ENCODE measurements at places on chromosomes 1 and 21.
A peak's percentile ranks its signal among the peaks of the same experiment; 100 is the strongest.

DNA sequence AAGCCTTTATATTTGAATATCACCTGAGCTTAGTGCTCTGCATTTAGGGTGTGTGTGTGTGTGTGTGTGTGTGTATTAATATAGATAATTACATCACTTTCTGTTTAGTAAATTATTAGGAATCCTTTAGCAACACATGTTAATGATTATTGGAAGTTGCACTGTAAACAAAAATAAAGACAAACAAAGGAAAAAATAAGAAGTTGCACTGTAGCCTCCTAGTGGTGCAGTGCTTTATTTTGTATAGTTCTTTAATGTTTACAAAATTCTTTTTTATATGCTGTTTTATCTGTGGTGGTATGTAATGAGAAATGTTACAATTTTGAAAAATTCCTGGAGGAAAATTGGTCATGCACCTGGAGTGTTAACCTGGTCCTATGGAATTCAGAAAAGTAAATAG is 69.2 kb downstream of the UBE4B start:
- no peak for DNase-seq

- no peak for DNase-seq
These were observed 20.4 kb downstream of the SERINC2 start for GRCh38 chr1:31433396-31433930.

DNA sequence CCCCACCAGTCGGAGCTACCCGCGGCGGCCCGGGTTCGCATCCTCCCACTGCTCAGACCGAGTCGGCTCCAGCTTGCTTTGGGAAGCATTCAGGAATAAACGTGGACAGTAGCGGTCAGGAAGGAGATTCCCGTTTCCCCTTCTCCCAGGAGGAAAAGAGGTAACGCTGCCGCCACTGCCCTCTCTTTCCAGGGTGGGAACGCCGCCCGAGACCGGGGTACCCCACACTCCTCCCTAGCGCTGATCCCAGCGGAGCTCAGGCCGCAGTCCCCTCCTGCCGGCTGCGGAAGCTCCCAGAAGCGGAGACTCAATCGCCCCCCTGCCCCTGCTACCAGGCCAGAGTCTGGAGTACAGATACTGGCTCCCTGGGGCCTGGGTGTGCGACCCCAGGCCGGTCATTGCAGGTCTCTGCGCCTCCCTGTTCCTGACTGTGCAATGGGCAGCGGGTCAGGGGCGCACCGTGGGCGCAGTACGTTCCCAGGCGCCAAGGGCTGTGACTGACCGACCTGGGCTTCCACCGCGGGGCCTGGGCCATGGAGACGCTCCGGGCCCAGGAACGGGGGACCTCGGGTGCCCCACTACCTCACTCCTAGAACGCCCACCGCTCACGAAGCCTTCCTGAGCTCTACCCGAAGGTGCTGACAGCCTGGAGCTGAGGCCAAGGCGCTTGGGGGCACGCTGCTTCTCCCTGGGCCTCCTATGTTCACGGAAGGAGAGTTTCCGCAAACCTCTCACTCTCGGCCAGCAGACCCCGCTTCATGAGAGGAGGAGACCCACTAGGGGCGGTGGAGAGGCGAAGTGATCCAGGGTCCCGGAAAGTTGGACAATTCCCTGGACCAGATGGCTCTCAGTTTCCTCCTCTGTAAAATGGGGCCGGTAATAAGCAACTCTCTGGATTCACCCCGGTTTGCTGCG is 7.8 kb downstream of the DMRTA2 start:
- no peak for DNase-seq

GRCh38 chr1:23657659-23658275 is 33.8 kb upstream of the RPL11 start:
- DNase-seq = no peak

- DNase-seq = no peak
These were observed 2.6 kb downstream of the PRELP start for GRCh38 chr1:203478231-203478630.

DNA sequence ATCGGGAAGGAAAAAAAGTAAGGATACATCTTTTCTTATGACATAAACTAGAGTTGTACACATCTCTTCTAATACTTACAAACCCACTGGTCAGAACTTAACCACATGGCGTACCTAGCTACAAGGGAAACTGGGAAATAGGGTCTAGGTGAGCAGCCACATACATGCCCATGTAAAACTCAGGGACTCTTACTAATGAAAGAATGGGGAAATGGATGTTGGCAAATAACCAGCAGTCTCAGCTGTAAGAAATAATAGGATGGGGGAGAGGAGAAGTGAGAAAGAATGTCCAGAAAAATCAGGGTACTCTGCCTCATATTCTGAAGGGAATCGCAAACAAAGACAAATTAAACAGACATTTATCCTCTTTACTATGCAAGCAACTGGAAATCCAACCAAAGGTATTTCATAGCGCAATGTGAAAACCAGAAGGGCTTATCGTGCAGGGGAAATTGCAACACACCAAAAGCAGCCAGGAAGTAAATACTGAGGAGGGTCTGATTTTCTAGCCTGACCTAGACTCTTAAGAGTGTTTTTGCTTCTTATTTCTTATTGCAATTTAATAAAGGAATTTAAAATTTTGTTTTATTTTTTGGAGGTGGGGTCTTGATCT is 17.5 kb downstream of the GTF2B start:
- no peak for DNase-seq

- DNase-seq = no peak
These were observed 1.9 kb downstream of the BSDC1 start for GRCh38 chr1:32392325-32392724.

DNA sequence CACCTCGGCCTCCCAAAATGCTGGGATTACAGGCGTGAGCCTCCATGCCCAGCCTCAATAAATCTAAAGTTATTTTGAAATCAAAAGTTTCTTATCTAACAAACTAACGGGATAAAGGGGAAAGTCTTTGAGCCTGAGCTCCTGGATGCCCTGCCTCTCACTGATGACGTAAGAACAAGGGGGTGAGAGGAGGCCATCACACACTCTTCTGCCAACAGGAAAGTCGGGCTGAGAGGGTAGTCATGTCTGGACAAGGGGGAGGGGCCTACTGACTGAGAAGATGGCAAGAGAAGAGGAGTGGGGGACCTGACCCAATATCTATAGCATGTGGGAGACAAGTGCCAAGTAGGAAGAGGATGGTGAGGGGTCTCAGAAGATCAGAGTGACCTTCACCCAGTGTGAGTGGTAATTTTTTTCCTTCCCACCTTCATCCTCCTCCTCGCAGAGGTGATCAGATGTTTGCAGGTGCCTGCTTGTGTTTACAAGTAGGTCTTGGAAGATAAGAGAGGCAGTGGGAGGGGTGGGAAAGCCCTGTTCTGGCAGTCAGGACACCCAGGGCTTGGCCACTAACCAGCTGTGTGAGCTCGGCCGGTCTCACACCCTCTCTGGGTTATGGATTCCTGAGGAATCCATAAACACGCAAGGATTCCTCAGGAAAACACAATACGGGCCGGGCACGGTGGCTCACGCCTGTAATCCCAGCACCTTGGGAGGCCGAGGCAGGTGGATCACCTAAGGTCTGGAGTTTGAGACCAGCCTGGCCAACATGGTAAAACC is 9.6 kb downstream of the UQCRHL start:
- DNase-seq = no peak

DNA sequence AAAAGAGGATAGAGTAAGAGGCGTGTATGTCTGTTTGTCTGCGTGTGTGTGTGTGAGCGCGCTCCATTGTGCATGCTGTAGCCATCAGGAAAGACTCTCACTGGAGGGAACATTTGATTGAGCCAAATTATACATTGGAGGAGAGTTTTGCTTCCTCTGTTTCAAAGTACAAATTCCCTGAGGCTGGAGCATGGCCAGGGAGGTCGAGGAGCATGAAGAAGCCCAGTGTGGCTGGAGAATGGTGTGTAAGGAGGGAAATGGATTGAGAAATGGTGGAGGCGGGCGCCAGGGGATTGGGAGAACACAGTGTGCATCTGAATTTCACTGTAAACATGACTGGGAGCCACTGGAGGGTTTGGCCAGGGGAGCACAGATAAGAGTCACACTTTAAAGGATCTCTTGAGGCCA is 22.1 kb upstream of the EFNA1 start:
- no peak for DNase-seq

- DNase-seq = peak; percentile 45
These were observed 90.9 kb downstream of the SLC30A10 start for GRCh38 chr1:219837274-219837993.

DNA sequence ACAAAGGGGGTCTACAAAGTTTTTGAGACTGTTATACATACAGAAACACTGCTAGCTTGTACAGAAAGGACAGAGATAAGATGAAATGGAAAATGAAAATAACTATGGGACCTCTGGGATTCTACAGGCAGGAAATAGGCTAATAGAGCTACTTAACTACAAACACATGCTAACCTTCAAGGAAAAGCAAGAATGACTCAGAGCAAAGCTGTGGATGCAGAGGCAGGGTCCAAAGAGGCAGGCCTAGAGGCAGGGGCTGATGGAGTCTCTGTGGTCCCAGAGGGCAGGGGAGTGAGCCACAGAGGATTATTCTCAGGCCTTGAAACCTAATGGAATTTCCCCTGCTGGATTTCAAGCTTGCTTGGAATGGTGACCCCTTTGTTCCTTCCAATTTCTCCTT is 18.7 kb upstream of the GOLT1A start:
- DNase-seq = peak; percentile 37

DNA sequence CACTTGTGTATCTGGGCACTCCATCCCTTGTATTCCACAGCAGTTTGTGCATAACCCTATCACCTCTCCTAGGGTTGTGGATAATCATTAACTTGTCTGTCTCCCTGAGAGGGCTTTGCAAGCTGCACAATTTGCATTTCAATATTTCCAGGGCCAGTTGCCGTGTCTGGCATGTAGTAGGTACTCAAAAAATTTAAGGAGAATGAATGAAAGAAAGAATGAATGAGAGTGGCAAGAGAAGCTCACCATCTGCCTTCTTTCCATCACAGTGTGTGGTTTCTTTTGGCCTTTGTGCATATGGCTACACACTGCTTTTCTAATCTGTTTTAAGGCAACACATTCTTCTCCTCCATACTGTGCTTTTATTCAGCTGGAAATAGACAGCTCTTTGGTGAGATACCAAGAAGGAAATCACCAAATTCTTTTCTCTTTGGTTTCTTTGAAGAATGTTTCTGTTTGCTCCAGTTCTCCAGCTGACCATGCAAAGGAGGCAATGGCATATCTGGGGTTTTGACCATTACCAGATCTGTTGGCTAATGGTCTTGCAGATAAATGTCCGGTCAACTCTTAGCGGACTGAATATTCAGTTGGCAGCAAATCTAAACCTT is 49.4 kb downstream of the NGF start:
- no peak for DNase-seq

DNA sequence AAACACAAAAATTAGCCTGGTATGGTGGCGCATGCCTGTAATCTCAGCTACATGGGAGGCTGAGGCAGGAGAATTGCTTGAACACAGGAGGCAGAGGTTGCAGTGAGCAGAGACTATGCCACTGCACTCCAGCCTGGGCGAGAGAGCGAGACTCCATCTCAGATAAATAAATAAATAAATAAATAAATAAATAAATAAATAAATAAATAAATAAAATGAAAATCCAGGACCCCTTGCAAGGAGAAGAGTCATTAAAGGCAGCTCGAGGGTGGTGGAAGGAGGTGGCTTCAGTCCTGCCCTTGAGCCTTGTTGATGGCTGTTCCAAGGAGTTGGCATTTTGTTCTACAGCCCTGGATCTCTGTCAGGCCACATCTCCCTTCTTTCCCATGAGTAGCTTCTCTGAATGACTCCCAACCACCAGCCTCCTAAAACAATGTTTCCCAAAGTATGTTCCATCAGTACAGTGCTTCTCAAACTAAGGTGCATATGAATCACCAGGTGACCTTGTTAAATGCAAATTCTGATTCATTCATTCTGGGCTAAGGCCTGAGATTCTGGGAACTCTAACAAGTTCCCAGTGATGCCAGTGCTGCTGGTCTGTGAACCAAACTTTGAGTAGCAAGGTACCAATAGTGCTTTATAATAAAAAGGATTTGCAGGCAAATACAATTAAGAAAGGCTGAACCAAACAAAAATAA is 99.0 kb downstream of the KCNN3 start:
- no peak for DNase-seq

- peak; percentile 78 for DNase-seq
These were observed 91.5 kb upstream of the IPO9 start for GRCh38 chr1:201737352-201738060.

- DNase-seq = no peak
These were observed 93.6 kb downstream of the DYRK1A start for GRCh38 chr21:37460196-37460595.

DNA sequence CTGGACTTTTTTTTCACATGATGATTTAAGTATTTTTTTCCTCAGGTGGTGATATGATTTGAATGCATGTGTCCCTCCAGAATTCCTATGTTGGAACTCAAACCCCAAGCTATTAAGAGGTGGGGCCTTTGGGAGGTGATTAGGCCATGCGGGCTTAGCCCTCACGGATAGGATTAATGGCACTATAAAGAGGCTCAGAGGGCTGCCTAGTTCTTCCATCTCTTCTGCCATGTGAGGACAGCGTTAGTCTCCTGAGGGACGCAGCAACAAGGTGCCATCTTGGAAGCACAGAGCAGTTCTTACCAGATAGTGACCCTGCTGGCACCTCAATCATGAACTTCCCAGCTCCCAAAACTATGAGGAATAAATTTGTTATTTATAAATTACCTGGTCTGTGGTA is 18.3 kb upstream of the RBBP5 start:
- no peak for DNase-seq

DNA sequence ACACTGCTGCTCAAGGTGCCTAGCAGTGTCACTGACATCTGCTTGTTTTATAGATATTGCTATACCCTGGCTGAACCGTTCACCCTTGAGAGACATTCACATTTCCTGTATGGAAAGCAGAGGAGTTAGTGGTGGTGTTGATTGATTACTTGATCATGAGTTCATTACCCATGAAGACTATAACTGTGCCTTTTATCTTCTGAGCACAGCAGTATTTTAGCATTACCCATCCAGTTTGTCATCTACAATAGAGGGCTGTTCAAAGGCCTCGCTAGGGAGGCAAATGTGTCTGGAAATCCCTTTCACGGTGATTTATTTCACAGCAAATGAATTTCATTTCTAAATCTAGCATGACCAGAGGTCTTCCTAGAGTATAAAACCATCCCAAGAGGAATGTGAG is 160.0 kb downstream of the DNM3 start:
- no peak for DNase-seq

GRCh38 chr1:206769304-206769731 is 1.3 kb upstream of the IL19 start:
- no peak for DNase-seq

- DNase-seq = no peak
These were observed 36.7 kb downstream of the EGLN1 start for GRCh38 chr1:231385416-231385748.

Measured in muscle of arm (tissue), 14 donors.